Anterior cingulate cortex (tissue), 58 donors: ENCODE measurements at places on chromosomes 12 and 14.

- DNase-seq, result no peak
Observed at GRCh38 chr12:1382826-1383225, 211.6 kb downstream of the FBXL14 start.

- DNase-seq, result no peak
Observed at GRCh38 chr12:57757771-57758170, 2.9 kb downstream of the MARCHF9 start.

GRCh38 chr14:94305620-94306019, 12.6 kb upstream of the SERPINA10 start:
- DNase-seq, result no peak

GRCh38 chr14:68444449-68445168, 348.3 kb downstream of the ZFP36L1 start:
- no peak for DNase-seq

GRCh38 chr12:89935850-89936249, 227.2 kb upstream of the ATP2B1 start:
- no peak for DNase-seq

- no peak for DNase-seq
Observed at GRCh38 chr12:79929065-79929464, 5.8 kb downstream of the PPP1R12A start.

- no peak for DNase-seq
Observed at GRCh38 chr12:42725809-42726208, 136.3 kb upstream of the PRICKLE1 start.

DNA sequence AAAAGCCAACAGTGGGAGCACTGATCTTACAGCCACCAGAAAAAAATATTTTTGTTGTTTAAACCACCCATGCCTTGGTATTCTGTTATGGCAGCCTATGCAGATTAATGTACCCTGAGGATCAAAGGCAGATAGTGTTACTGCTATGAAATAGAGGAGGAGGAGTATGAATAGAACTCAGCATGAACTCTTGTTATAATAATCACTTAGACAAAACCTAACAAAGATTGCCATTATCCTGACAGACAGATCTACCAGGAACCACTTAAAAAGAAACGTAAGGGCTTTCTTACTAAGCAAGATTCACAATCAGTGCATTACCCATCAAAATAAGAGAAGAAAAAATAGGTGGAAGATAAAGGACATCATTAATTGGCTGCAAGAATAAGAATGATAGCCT, 558.3 kb downstream of the GALC start:
- DNase-seq, result no peak

- DNase-seq, result no peak
Observed at GRCh38 chr12:70966046-70966445, 45.5 kb upstream of the PTPRR start.

GRCh38 chr14:61477712-61478462, 156.5 kb downstream of the PRKCH start:
- no peak for DNase-seq
